ENCODE measurements at places on chromosomes 4 and X.
A peak's percentile ranks its signal among the peaks of the same experiment; 100 is the strongest.

DNA sequence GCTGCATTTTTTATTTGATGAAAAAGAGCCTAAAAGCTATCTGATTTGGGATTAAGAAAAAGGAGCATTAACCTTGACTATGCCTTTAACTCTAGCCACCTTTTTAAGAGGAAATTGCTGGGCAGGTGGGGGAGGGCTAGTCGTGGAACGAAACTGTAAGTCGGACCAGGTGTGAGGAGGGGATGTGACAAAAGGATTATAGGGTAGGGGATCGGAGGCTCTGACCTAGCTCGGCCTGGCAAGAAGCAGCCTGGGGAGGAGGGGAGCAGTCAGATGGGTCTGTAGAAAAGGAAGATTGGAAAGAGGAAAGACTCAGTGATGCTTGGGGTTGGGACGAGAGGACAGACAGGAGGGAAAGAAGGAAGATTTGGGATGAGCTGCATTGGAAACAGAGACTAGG lies 21.1 kb upstream of the SPCS3 start:
- no peak for DNase-seq

GRCh38 chr4:128769011-128769410 lies 40.5 kb upstream of the JADE1 start:
- DNase-seq = no peak

DNA sequence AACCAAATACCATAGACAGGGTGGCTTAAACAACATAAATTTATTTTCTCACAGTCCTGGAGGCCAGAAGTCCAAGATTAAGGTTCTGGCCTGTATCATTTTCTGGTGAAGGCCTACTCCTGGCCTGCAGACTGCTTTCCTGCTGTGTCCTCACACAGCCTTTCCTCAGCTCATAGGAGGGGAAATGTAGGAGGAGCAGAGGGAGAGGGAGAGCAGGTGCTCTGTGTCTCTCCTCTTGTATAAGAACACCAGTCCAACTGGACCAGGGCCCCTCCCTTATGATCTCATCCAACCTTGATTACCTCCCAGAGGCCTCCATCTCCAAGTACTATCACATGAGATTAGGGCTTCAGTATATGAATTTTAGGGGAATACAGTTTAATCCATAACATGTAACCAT lies 34.3 kb downstream of the RAPGEF2 start:
- no peak for DNase-seq

DNA sequence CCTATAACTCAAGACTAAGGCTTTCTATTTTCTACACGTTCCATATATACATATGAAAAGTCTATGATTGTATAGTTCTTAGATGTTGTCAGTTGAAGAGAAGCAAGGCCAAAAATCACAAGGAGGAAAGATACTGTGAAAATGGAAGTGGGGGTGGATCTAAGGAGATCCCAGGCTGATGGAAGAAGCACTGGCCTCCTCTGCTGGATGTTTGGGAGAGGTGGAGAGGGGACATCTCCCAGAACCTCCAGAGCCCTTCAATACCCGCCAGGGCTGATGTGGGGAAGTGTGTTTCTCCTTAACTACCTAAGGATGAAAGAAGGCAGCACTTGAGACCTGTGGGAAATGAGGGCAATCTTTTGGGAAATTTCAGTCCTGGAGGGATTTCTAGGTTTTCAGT lies 67.4 kb downstream of the RASGEF1B start:
- no peak for DNase-seq

- DNase-seq = no peak
Observed at GRCh38 chr4:15990570-15991285, 27.8 kb upstream of the FGFBP2 start.

- no peak for DNase-seq
Observed at GRCh38 chr4:35463251-35463952, 780.9 kb downstream of the ARAP2 start.

DNA sequence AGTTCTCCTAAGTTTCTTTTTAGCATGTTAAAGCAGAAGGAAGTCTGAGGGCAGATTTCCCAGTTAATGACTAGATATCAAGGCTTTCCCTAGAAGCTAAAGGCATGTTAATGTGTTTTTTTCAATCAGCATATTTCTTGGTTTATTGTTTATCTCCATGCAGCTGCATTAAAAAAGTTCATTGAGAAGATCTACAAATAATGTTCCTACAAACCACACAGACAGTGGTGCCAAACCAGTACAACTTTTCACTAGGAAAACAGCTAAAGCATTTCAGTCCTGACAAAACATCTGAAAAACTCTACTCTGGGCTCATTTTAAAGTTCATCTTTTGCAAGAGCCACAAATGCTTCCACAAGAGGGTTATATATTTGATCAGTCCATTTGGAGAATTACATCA lies 320.0 kb downstream of the ADGRL3 start:
- DNase-seq = no peak

GRCh38 chr4:18051281-18051680 lies 29.7 kb upstream of the LCORL start:
- no peak for DNase-seq

DNA sequence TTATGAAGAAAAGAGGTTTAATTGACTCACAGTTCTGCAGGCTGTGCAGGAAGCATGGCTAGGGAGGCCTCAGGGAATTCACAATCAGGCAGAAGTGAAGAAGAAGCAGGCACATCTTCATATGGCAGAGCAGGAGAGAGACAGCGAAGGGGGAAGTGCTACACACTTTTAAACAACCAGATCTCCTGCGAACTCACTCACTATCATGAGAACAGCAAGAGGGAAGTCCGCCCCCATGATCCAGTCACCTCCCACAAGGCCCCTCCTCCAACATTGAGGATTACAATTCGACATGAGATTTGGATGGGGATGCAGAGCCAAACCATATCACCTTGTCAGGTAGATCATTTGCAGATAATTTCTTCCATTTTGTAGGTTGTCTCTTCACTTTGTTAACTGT lies 555.5 kb upstream of the MAGEB2 start:
- no peak for DNase-seq

GRCh38 chr4:139279760-139280620 lies at the start of gene MGARP:
MGARP (minus strand) TSS chr4:139280225; CDS start chr4:139280158, 67 bp downstream.
- DNase-seq = no peak

GRCh38 chrX:108285356-108285755 lies 152.9 kb downstream of the COL4A6 start:
- DNase-seq = no peak

- DNase-seq = no peak
Observed at GRCh38 chr4:139884438-139884837, 218.8 kb downstream of the MGST2 start.

DNA sequence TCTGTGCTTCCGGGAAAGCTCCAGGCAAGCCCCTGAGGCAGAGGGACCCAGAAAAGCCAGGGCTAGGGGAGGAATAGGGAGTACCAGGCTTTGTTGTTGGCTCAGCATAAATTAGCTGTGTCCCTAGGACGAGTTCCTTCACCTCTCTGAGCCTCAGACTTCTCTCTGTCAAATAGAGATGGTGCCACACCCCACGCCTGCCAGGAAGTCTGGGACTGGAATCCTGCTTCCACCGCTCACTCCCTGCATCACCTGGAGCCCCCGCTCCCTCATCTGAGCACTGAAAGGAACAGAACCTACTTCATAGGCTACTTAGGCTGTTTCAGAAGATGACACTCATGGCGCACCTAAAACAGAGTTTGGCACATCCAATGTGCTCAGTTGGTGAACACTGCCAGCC lies 8.1 kb upstream of the JAKMIP1 start:
- no peak for DNase-seq

DNA sequence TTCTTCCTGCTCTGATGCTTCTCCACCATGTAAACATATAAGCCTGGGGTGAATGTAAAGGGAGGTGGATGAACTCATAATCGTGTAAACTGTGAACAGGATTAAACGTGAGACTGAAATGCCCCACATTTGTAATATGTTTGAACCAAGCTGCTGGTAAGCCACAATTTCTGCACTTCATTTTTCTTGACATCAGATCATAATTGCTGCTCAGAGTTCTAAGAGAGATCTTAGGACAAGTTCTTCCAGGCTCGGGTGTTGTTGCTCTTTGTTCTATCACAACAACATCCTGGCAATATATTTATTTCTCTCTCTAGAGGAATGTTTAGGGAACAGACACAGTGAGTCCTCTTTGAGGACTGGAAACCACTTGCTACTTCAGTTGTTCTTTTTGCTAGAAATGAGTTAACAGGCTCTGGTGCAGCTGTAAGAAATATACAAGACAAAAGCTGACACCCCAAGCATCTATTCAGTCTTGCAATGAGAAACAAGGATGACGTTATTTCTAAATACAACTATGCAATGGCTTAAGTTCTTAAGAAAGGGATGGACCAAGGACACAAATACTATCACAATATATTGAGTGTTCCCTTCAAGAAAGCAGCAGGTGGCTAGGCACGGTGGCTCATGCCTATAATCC lies 59.6 kb downstream of the LNX1 start:
- DNase-seq = no peak

GRCh38 chrX:31036895-31037294 lies 34.9 kb downstream of the FTHL17 start:
- peak; percentile 65 for DNase-seq

- no peak for DNase-seq
Observed at GRCh38 chrX:53421772-53422085, 725 bp downstream of the SMC1A start.

- DNase-seq = peak; percentile 69
Observed at GRCh38 chr4:87838890-87839591, 6.3 kb downstream of the MEPE start.

DNA sequence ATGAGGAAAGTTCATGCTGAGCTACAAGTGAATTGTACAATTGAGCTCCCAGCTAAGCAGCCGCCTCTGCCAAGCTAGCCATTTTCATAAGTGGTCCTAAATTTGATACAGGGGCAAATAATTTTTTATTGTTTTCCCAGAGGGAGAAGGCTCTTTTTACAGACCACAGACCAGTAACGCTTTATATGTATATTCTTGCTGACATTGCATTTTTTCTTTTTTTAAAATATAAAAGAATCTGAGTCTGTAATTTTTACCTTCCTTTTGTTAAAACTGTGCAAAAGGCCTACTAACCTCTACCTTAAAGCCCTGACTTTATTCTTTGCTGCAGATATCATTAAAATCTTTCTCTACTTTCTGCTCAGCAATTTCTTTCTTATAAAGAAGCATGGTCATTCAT lies 501.2 kb upstream of the INTU start:
- DNase-seq = no peak

DNA sequence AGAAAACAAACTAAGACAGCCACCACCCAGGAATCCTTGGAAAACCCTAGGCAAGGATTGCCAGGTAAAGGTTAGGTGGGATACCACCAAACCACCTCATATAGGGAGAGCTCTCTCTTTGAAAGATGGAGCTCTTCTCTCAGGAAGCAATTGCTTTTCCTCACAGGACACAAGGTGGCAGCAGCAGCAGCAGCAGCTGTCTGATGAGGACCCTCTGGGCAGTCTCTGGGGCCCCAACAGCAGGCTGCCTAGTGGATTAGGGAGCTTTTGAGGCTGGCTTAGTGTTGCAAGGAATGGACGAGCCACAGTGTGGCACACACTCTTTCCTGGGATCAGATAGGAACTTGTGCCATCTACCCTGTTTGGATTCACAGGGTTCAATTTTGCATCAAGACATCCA lies 41.4 kb upstream of the CHRDL1 start:
- peak; percentile 45 for DNase-seq

DNA sequence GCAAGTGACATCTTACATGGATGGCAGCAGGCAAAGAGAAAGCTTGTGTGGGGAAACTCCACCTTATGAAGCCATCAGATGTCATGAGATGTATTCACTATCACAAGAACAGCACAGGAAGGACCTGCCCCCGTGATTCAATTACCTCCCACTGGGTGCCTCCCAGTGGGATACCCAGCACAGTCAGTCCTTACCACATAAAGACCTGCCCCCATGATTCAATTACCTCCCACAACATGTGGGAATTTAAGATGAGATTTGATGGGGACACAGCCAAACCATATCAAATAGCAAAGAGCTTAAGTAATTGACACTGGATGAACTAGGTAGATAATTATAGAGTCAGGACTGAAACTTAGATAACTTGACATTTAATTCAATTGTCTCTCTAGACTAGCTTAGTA lies 85.6 kb downstream of the SLIT2 start:
- DNase-seq = no peak

GRCh38 chr4:159117968-159118367 lies 15.1 kb downstream of the RAPGEF2 start:
- DNase-seq = no peak

- DNase-seq = no peak
Observed at GRCh38 chr4:77593101-77593500, 12.5 kb upstream of the CXCL13 start.

GRCh38 chr4:153327247-153327646 lies 17.2 kb upstream of the MND1 start:
- no peak for DNase-seq

GRCh38 chr4:114036426-114036825 lies 57.0 kb upstream of the ARSJ start:
- DNase-seq = no peak

DNA sequence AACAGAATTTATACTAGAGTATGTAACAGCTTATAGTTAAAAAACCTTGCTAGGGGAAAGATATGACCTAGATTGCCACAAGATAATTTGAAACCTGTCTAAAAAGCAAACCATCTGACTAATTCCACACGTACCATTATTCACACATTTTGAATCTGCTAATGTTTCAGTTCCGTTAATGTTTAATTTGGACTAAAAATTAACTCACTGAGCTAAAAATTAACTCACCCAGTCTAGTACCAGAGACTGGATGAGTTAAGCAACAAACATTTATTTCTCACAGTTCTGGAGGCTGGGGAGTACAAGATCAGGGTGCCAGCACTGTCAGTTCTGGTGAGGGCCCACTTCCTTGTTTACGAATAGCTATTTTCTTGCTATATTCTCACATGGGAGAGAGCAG lies 231.5 kb upstream of the DIAPH2 start:
- no peak for DNase-seq

DNA sequence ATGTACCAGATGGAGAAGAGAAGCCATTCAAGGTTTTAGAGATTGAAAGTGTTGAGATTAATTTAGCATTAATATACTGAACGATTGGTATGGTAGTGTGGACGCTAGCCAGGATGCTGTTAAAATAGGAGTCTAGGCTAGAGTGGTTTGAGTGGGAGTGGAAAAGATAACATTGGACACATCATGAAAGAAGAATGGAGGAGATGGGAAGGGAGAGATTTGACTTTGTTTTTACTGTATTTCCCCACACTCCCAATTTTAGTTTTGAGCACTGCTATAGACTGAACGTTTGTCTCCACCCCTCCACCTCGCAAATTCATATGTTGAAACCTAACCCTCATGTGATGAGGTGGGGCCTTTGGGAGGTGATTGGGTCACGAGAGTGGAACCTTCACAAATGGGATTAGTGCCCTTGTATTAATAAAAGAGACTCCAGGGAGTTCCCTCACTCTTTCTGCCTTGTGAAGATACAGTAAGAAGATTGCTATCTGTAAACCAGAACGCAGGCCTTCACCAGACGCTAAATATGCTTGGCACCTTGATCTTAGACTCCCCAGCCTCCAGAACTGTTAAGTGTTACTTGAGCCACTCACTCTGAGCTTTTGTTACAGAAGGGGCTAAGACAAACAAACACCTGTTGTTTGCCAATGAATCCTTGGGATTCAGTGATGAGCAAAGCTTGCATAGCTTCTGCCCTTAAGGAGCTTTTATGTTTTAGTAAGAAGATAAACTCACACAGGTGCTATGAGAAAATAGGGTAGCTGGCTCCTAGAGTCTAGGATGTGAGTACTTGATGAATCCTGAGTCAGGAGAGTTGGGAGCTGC lies 25.8 kb downstream of the USP9X start:
- DNase-seq = no peak

- no peak for DNase-seq
Observed at GRCh38 chr4:7004331-7004730, 38.8 kb upstream of the TADA2B start.

- no peak for DNase-seq
Observed at GRCh38 chr4:27635936-27636913, 775.6 kb downstream of the STIM2 start.

- DNase-seq = peak; percentile 64
Observed at GRCh38 chr4:155597281-155597680, 69.4 kb upstream of the GUCY1A1 start.

Data from Karpas-422 (cell line).